Activated naive CD4-positive, alpha-beta T cell (primary cell): ENCODE measurements at places on chromosomes 11 and 22.

DNA sequence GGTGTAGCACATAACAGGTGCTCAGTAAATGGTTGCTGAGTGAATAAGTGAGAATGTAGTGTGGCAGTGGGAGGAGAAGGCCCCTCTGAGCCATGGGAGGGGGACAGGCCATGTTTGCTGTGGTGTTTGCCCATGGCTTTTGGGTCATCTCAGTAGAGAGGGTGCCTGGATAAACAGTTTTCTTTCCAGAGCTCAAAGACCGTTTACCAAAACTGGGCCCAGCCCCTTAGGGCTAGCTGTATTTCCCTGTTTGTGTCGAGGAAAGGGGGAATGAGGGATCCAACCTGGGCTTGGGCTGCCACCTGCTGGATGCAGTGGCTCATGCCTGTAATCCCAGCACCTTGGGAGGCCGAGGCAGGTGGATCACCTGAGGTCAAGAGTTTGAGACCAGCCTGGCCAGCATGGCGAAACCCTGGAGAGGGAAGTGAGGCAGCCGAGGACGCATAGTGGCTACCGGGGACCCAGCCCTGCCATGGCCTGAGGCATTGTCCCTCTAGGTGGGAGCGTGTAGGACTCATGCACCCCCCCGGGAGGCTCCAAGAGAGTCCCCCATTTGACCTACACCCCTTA is 8.7 kb upstream of the LTO1 start:
- no peak for DNase-seq

DNA sequence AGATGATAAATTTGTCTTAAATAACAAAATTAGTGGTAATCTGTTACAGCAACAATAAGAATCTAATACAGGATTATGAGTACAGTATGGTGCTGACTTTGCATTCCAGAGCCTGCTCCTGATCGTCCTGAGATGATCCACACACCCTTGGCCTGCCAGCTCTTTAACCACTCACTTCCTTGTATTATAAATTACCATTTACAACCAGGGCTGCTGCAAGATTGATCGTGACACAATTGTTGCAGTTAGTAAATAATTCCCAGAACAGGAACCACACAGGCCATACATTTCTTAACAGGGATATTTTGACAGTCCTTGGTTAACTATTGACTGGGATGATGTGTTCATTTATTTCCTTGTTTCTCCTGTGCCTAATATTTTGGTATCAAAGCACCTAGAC is 3.8 kb upstream of the CBLIF start:
- no peak for DNase-seq

GRCh38 chr11:73467505-73467904 is 91.3 kb downstream of the RELT start:
- no peak for DNase-seq

DNA sequence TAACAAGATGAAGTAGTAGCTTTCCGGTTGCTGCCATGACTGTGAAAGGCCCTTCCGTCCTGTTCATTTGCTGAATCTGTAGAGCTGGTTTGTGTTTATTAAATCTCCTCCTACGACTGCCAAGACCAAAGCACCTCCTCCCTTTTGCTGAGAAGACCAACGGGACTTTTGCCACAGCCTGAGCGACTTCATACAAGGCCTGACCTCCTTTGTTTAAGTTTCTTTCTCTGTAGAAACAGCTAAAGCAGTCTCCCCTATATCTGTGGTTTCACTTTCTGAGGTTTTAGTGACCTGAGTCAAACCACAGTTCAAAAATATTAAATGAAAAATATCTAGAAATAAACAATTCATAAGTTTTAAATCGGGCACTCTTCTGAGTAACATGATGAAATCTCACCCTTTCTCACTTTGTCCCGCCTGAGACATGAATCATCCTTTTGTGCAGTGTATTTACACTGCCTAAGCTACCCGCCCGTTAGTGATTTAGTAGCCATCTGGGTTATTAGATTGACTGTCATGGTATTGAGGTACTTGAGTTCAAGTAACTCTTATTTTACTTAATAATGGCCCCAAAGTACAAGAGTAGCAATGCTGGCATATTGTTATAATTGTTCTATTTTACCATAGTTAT is 119.1 kb upstream of the LRRC4C start:
- DNase-seq, result no peak

DNA sequence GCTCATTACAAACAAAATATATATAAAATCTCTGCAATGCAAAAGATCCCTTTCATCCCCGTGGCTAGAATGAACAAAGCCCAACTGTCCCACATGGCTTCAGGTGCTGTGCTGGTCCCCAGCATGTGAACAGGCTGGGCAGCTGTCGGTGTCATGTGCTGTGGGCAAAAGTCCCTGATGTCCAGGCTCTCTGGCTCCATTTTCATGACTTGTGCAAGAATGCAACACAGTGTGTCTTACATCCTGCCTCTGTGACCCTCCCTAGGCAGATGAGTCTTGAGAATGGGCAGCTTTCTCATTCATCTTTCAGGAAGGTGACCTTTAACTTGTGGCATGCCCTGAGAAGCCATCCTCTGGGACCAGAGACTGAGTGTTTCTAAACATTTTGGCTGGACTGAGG is 14.5 kb downstream of the GUCD1 start:
- no peak for DNase-seq

- no peak for DNase-seq
These were observed 3.6 kb upstream of the CDC42EP1 start for GRCh38 chr22:37556710-37557109.

DNA sequence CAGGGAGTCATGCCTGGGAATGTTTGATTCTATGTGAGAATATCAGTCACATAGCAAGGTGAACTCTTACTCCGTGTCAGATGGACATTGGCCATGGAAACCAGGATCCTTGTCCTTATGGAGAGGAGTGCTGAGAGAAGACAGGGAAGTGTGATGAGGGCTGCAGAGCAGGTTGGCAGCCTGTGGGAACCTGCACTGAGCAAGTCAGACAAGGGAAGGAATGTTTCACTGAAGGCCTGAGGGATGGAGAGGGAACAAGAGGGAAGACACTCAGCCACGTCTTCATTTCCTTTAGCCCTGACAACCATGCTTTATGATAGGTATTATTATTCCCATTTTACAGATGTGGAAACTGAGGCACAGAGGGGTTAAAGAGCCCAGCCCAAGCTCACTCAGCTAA is 38.4 kb upstream of the HORMAD2 start:
- DNase-seq, result no peak

DNA sequence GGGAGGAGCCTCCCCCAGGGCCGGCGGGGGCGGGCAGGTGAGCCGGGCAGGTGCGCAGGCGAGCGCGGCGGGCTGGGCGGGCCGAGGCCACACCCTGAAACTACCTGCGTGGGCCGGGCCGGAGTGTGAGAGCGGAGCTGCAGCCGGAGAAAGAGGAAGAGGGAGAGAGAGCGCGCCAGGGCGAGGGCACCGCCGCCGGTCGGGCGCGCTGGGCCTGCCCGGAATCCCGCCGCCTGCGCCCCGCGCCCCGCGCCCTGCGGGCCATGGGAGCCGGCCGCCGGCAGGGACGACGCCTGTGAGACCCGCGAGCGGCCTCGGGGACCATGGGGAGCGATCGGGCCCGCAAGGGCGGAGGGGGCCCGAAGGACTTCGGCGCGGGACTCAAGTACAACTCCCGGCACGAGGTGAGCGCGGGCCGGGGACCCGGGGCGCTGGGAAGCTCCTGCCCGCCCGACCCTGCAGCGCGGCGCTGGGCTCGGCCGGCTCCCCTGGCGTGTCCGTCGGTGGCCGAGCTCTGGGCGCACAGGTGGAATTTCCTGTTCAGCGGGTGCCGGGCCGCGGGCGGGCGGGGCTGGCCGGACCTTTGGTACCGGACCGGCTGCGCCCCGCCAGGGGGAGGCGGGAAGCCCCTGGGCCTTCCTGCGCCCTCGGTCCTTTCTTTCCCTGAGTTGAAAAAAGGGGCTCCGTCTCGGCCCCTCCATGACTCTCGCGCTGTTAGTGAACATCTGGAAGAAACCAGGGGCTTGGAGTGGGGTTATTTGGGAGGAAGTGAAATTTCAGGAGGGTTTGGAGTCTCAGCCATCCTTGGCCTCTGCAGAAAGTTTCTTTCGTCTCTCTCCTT is at the start of gene ST14:
Gene ST14, plus strand, starts transcription at position 126 of the 841 bp plus-strand sequence. Its CDS starts 198 bp downstream, at position 324.
- DNase-seq, result no peak

DNA sequence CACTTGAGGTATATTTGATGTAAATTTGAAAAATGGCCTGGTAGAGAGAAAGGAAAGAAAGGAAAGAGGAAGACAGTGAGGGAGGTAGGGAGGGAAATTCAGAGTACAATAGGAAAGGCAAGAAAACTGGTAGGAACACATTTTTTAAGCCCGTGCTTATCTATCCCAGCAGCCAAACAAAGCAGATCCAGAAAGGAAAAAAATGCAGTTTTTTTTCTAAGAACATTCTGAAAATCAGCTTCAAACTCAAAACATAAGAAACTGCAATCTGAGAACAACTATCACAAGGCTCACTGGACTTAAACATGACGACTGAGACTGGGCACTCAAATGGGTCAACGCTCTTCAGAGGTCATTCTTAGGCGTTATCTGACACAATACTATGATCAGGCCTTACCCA is 408.3 kb upstream of the DDI1 start:
- no peak for DNase-seq

DNA sequence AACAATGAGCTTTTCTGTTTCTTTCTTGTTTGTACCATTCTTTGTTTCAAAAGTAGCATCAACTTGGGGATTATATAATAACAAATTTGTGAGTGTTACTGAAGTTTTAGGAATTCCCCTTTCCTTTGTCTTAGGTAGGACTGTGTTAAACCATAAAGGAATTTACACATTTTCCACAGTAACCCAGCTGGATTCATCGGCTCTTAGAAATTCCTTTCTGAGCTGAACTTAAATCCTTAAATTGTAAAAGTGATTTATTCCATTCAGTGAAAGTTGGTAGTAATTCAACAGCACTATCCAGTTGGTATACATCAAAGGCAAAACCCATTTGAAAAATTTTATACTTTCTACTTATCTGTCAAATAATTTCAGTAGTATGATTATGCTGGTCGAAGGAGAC is 11.8 kb downstream of the EMSY start:
- no peak for DNase-seq

DNA sequence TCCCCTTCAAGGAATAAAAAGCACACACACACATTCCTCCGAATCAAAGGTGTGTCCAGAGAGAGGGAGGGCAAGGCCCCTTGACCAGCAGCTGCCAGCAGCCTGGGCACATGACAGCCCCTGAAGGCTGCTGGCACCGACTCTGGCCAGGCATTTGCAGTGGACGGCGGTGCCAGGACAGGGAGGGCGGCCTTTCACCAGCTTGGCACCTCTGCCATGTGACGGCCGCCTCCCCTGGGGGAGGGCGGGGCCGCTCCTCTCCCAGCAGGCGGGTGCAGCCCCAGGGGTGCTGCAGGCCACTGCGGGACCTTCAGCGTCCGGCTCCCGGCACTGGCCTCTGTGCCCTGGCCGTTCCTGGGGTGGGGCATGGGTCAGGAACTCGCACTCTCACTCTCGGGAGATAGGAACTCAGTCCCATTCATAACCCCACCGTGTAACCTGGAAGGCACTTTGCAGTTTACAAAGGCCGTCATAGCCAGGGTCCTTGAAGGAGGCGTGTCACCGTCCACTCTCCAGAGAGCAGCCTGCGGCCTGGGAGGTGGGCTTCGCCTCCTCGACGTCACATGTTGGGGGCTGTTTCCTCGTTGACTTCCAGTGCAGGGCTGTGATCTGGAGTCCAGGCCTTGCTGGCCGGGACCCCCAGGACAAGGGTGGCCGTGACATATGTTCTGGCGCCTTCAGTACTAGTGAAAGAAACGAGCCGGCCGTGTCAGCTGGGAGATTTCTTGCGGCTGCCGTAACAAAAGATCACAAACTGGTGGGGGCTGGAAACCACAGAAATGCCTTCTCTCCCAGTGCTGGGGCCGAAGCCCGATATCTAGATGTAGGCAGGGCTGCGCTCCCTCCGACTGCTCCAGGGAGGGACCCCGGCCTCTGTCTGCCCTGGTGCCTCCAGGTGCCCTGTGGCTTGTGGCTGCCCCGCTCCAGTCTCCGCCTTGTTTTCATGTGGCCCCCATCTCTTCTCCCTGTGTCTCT is 39.9 kb upstream of the SMIM38 start:
- no peak for DNase-seq

- no peak for DNase-seq
These were observed 4.8 kb upstream of the MRTFA start for GRCh38 chr22:40641269-40641668.

DNA sequence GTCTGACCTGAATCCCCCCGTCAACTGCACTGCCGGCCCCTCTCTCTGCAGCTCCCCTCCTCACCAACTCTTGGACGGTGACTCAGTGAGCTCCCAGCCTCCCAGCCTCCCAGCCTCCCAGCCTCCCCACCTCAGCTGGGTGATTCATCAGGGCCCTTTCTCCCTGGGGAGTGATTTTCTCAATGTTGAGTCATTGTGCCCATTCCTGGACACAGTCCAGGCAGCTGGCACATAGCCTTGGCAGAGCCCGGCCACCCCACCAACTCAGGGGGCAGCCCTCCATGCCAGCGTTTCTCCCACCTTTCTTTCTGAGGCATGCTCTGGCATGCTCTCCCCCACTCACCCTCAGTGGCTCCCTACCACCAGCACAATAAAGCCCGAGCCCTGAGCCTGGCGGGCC is 30.7 kb downstream of the PDE2A start:
- DNase-seq, result no peak

DNA sequence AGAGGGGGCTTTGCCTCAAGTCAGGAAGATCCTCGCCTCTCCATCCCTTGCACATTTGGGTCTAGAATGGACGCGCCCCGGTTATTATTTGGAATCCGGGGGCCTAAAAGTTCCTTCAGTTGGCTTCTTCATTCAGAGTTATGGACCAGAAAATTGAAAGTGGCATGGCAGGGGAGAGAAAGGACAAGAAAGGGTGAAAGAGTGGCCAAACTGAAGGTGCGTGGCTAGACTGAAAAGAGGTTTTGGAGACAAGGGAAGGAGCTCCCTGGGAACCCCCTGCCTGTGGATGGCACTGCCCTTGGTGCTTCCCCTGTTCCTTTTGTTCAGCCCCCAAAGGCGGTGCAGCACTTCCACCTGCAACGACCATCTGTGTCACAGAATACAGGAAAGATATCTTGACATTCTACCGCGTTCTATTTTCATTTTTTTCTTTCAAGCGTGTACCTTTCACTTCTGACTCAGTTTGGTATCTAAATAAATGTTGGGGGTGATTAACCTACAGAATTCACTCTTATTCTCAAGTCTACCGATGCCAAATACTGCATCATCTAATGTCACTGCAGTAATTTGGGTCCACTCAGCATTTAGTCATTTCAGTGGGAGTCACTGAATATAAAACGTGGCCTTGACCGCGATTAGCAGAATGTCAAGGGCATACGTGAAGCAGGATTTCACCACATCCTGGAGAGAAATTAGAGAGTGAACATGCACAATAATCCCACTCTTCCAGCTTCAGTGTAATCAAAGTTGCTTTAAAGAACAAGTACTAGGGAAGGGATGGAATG is 88.1 kb upstream of the ARHGAP32 start:
- DNase-seq, result no peak

DNA sequence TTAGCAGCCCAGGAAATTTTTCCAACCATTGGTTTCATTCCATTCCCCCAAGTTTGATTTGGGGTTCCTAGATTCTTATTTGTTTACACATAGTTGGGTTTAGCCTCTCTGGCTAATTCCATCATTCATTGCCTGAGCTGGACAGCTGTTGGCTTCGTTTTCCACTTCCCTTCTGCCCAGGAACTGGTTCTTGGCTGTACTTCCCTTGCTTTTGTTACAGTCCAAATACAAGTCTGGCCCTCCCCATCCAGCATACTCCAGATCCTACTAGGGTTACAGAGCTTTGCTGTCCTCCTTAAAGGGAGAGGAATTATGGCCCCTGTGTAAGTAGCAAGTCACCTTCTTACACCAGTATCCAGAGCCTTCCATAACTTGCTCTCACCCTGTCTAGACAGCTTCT is 356.3 kb downstream of the FAT3 start:
- no peak for DNase-seq
